ENCODE measurements at places on chromosomes 2 and 18.
A peak's percentile ranks its signal among the peaks of the same experiment; 100 is the strongest.

- DNase-seq, result no peak
These were observed 1.6 kb upstream of the RTP5 start for GRCh38 chr2:241867776-241868420.

DNA sequence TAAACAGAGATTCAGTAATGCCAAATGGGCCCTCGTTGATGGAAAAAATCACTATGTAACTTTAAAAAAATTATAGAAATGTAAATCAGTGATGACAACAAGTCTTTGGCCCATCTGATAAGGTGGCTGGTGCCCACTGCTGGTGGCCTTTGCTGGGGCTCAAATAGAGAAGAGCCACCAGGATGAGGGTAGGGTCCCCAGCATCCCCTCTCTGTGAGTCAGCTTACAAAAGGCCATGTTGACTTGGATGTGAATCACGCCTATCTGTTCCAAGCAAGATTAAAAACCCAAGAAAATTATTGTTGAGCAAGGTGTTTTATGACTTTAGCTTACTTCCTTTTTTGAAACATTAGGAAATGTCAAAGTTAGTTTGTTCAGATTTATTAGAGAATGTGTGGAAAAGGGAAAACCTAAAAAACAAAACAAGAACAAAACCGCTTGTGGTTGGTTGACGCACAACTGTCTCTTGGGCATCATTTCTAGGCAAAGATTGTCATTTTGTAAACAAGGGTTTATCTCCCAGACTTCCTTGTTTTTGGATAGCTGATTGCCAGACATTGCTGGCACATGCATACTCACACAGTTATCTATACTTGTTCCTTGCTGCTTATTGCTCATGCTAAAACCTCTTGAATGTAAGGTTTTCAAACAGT lies 53.7 kb upstream of the ZNF396 start:
- DNase-seq, result no peak

DNA sequence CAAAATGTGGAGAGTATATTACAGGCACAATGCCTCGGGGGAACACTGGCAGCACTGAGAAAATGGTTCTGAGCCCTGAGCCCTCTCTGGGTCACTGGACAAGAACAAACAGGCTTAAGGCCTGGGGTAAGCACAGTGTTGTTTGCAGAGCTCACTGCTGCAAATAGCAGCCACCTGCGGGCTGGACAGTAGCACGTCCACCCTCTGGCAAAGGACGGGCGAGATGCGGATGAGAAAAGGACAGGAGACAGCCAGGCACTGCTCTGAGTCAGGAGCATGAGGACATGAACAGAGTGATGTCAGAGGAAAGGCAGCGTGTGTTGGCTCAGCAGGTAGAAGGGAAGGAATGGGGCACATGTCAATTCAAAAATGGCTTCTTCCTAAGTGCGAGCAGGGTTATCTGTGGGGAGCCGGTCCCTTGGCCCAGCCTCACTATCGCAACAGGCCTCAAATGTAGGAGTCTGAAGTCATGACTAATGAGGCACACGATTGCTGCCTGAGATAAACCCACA lies 25.9 kb upstream of the NEB start:
- no peak for DNase-seq

DNA sequence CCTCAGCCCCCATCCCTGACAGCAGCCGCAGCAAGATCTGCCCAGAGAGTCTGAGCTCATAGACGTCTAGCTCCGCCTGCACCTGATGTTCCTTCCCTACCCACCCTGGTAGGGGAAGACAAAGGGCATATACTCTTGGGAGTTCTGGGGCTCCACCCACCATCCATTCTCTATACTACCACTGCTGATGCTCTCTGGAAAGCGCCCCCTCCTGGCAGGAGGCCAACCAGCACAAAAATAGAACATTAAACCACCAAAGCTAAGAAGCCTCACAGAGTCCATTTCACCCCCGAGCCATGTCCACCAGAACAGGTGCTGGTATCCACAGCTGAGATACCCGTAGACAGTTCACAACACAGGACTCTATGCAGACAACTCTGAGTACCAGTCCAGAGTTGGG lies 662.6 kb upstream of the FAM98A start:
- no peak for DNase-seq

GRCh38 chr2:6947929-6948676 lies 30.9 kb downstream of the RNF144A start:
- DNase-seq, result no peak

- DNase-seq, result no peak
These were observed 78.8 kb downstream of the ANKRD12 start for GRCh38 chr18:9215221-9215933.

DNA sequence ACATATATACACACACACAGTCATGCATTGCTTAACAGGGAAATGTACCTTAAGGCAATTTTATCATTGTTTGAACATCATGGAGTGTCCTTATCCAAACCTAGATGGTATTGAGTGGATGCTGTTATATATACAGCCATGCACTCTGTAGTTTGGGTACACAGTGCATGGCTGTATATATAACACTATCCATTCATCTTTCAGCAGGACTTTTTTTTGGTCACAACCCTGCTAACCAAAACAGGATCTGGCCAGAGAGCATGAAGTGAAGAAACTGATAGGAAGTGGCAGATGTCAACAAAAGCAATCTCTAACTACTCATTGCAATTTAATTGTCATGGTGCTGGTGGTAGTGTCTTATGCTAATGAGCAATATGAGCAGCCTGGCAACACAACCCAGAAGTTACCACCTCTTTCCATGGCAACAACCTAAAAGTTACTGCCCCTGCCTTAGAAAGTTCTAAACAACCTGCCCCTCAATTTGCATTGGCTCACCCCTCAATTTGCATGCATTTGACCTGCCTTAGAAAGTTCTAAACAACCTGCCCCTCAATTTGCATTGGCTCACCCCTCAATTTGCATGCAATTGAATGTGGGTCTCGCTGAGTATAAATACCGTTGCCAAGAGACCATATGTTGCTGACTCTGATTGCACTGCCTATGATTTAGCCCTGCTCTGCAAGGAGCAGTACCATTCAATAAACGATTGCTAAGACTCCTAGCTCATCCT lies 434.9 kb downstream of the DSEL start:
- DNase-seq, result no peak

- DNase-seq, result no peak
These were observed 79.1 kb downstream of the DPP4 start for GRCh38 chr2:161994761-161995520.

DNA sequence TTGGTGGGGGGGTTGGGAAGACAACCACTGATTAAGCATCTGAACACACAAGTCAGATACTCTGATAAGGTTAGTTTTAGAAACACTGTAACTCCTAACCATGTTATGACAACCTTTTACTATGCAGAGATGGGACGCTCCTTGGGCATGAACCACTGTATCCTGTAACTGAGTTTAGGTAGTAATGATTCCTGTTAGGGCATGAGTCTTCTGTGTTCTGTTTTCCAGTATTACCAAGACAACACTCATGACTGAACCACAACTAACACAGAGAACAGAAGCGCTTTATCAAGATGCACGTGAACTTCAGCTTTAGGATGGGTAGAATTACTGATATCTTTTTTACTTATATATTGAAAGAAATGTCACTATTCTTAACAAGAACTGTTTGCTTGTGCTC lies 14.1 kb upstream of the CREB1 start:
- DNase-seq, result no peak

GRCh38 chr2:45729753-45730512 lies 78.5 kb downstream of the PRKCE start:
- DNase-seq, result no peak

DNA sequence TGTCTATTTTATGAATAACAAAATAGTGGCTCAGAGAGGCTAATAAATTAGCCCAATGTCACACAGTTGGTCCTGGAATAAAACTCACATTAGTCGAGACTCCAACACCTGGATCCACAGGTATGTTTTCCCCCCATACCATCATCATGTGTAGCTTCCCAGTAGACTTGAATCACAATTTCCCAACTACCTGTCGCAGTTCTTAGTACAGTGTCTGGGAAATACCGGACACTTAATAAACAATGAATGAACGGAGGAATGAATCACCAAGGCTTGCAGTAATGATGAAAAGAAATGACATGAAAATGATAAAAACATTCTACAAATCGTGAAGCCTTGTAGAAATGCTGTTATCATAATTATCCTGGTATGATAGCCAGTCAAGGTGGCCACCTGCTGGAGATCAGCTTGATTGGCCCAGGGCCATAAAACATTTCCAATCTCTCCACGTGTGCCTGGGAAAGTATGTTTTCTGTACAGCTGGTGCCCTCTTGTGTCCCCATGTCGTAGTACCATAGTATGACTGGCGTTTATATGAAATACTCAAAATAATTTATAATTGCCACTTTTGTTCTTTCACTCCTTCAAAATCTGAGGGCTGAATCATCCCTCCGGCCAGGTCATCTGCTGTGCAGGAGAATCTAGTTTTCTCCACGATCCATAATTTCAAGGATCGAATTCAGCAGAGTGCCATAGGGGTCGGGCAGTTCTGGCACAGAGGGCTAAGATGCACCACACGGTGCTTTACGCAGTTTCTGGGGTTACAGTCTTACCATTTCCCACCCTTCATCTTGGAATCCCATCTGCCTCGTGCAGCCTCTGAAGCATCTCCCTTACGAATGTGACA lies 95.4 kb downstream of the LAMA1 start:
- no peak for DNase-seq

GRCh38 chr2:121073320-121074210 lies 211.4 kb downstream of the TFCP2L1 start:
- no peak for DNase-seq

DNA sequence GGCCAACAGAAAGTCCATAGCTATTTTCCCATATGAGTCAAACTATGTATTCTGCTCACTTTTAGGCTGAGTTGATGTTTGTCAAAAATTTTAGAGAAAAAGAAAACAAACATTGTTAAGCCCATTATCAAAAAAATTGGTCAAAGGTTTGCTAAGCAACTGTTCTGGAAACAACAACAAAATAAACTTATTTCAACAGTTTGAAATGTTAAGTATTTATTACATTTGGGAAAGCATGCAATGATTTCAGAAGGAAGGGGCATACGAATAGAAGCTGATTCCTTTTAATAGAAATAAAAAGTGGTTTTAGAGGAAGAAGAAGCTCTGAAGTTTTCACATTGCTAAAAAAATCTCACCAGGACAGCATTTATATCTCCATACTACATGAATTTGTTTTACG lies 1837.5 kb upstream of the CELF4 start:
- DNase-seq, result no peak

DNA sequence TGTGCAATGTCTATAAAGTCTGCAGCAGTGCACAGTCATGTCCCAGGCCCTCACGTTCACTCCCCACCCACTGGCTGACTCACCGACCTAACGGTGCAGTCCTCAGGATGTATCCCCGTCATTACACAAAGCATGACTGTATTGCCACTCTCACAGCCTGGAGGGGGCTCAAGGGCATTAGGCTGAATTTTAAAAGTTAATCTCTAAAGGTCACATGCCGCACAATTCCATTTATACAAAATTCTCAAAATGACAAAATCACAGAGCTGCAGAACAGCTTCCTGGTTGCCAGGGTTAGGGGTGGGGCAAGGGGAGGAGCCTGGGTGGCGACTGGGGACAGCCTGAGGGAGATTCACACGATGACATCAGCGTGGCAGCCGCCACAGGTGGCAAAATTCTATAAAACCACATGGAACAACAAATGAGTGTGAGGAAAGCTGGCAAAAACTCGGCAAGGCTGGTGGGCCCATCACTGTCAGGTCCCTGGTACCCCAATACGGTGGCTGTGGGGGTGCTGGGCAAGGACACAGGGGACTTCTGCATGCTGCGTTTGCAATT lies 97.6 kb downstream of the NDUFA10 start:
- DNase-seq, result peak; percentile 64

GRCh38 chr2:20349513-20349921 lies 1.1 kb downstream of the PUM2 start:
- no peak for DNase-seq

GRCh38 chr2:121207494-121207893 lies 77.5 kb downstream of the TFCP2L1 start:
- no peak for DNase-seq

DNA sequence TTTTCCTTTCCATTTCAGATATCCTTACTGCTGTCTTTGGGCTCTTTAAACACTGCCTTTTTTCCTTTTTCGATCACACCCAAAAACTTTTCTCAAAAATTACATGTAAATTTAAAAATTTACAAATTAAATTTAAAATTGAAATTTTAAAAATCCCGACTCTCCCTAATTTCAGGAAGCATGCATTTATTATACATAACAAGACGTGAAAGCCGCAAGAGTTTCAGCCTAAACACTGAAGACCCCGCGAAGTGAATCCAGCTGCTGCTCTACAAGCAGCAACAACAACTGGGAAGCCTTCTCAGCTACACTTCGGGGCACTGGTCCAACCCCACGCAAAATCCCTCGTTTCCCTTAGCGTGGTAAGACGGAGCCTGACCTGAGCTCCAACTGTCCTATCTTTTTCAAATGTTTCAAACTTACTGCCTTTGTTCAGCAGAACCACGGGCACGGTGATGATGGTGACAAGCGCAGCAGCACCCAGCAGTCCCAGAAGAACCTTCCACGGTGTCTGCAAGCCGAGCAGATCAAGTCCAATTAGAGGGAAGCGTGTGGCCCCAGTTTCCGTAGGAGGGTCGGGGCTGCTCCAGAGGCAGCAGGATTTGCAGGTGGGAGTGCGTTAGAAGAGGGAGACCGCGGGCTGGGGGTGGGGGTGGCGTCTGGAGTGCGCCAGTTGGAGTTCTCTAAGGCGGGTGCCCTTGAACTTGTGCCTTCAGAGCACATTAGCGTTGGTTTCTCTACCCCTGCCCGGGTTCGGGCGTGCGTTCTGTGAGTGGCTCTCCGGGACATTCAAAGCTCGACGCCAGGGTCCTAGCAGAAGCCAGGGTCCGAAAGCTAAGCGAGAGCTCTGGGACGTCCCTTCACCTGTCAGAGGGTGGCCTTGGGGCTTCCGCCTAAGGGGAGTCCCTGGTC lies 783 bp downstream of the DPP4 start:
- DNase-seq, result no peak

GRCh38 chr2:196589419-196589818 lies 50.1 kb upstream of the CCDC150 start:
- no peak for DNase-seq

- DNase-seq, result no peak
These were observed 153.1 kb downstream of the INO80D start for GRCh38 chr2:205932861-205933260.

DNA sequence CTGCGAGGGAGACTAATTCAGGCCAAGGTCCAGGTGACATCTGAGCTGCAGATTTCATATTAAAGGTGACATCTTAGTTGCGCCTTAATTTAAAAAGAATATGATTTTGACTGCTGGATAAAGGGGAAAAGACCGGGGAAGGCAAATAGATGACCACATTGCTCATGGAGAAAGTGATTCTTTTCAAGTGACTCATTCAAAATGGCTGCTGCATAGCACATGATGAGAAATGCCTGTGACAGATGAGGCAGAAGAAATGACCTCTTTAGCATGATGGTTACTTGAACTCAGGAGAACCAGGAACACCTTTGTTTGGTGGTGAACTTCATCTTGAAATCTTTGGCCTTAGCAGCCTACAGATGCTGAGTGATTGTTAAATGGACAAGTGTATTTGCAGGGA lies 385.8 kb upstream of the TRIB2 start:
- no peak for DNase-seq

- no peak for DNase-seq
These were observed 71.7 kb downstream of the MYOM1 start for GRCh38 chr18:3147935-3148554.

- DNase-seq, result no peak
These were observed 21.6 kb upstream of the ITGB6 start for GRCh38 chr2:160221391-160222276.

Measured in stimulated activated CD4-positive, alpha-beta T cell treated with anti-CD3 and anti-CD28 coated beads, Interleukin-1b, Interleukin-23, amount 100 ng/mL, for 24 hours (primary cell).